Suppressor macrophage treated with lipopolysaccharide for 4 hours (primary cell): ENCODE measurements at places on chromosomes 13 and 19.

GRCh38 chr13:49444524-49445395, 686 bp downstream of the SETDB2 start:
- peak; percentile 94 for DNase-seq

GRCh38 chr13:73366241-73366640, 307.4 kb downstream of the KLF5 start:
- no peak for DNase-seq

- DNase-seq: no peak
These were observed 9.5 kb downstream of the SHANK1 start for GRCh38 chr19:50710094-50710493.

DNA sequence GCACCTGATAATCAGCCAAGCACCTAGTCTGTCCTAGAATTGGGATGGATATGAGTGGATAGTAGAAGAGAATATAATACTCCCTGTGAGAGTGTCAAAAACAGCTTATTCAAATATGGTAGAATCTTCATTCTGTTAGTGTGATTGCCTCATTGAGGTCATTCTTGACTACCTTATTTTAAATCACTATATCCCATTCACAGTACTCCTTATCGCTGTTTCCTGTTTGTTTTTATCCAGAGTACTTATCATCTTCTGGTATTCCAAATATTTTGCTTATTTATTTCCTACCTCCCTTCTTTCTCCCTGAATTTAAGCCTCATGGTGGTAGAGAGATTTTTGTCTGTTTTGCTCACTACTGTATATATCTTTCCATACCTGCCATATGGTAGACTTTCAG, 9.9 kb downstream of the NDFIP2 start:
- DNase-seq: no peak

DNA sequence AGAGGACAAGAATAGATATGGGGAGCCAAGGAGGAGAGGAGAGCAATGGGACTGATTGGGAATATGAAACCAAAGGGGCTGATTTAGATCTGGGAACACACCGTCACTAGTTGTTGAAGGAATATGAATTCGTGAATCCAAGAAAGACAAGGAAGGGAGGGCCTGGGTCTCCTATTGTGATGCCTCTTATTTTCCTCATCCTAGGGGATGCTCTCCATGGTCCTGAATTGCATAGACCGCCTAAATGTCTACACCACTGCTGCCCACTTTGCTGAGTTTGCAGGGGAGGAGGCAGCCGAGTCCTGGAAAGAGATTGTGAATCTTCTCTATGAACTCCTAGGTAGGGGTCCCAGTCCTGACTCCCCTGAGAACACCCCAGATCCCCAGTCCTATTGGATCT, 21.5 kb downstream of the RYR1 start:
- no peak for DNase-seq
